NCI-H2081 treated with DMSO at 0.1 percent for 48 hours (cell line): ENCODE measurements at places on chromosomes 4 and X.

DNA sequence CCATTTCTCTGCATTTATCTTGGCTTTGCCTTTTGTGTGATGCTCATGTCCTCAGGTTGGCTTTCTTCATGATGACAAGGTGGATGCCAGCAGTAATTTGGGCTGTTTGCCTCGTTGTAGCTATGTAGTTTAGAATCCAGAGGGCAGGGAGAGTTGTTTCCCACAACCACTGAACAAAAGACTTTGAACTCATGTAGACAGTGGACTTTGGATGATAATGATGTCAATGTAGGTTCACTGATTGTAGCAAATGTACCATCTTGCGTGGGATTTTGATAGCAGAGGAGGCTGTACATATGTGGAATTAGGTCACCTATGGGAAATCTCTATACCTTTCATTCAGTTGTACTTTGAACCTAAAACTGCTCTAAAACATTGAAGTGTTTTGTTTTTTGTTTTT is 41.3 kb downstream of the MND1 start:
- no peak for DNase-seq

DNA sequence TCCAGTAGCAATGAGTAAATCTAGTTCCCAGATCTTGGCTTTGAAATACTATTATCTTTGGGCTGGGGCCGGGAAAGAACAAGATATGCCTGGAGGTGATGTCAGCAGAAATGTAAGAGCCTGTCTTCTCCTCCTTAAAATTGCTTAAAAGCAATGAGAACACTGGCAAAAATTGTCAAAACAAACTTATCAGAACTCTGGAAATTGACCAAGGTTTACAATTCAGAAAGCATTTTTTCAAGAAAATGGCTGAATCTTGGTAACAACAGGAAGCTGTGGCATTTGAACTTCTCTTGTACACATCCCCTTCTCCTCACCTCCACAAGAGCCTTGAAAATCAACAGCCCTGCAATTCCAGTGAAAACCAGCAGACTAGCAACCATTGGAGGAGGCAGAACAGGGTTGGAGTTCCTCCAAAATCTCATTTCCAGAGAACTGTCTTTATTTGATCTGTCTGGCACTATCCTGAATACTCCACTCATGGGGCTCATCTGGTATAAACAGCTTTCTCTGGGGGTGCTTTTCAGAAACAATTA is 13.5 kb downstream of the TIMP1 start:
- DNase-seq: no peak

DNA sequence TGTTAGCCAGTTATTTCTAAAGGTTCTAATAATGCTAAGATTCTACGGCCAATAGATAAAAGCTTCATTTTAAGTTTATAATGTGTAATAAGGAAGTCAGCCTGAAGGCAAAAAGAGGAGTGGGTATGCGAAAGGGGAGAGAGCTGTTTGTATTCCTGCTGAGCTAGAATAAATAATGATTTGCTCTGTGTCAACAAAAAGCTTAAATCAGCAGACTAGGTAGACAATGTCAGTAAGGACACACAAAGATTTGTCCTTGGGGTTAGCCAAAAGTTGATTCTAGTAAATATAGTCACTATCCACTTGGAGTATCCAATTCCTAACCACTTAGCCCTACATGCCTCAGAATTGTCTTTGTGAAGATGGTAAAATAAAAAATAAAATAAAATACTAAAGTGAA is 90.3 kb upstream of the GRIA3 start:
- DNase-seq: no peak

DNA sequence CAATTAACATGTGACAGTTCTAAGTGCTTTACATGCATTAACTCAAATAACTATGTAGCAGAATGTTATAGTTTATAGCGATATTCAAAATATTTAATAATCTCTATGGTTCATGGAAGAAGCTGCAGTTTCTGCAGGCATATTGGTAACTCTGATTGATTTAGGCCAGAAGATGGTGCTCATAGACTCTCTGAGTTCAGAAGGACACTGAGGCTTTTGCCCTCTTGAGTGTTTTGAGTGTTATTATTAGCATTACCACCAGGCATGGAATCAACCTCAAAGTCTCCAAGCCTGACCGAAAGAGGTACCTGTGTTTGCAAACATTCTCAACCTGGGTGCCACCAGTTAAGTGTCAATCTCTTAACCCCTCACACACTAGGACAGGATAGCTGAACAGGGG is 792.3 kb upstream of the PCDH7 start:
- DNase-seq: no peak

DNA sequence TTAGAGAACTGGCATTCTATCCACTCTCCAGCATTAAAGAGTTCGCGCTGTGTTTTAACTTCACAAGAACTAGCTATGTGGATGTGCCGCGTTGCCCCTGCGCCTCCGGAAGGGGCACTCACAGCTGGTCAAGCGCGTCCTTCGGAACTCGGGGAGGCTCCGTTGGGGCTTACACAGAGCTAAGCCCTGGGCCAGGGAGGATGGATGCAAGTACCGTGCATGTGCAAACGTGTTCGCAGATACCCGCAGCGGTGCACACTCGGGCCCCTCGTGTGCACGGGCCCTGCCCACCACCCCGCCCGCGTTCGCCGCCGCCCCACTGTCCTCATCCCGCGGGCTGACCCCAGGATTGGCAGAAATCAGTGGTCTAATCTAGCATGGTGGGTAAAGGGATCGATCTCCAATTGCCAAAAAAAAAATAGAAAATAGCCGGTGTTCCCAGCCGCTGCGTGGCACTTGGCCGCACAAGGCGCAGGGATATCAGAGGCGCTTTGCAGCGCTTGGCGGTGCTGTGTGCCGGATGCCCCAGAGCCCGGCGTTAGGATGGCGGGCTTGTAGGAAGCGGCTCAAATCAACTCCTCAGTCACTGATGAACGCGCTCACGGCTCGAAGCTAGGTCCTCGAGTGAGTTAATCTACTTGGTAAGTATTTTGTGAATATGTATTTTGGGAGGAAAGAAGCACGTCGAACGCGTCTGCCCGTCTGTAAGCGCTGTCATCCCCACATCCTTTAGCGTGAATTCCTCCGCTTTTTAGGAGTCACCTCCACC is 989 bp upstream of the PCDH10 start:
- DNase-seq: no peak

DNA sequence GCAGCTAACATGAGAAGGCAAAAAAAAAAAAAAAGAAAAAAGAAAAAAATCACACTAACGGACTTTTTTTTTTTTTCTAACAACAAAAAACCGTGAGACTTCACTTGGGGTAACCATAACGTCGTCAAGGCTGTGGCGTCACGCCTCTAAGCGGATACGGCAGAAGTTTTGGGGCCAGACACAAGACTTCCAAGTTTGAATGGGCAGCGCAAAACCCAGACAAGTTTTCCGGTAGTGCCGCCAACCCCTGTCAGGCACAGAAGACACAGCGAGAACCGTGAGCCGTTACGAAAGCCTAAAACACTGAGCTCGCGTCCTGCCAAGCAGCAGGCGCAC is 556 bp upstream of the SMARCA5 start:
- no peak for DNase-seq
